ENCODE measurements at places on chromosomes 11 and 22.

DNA sequence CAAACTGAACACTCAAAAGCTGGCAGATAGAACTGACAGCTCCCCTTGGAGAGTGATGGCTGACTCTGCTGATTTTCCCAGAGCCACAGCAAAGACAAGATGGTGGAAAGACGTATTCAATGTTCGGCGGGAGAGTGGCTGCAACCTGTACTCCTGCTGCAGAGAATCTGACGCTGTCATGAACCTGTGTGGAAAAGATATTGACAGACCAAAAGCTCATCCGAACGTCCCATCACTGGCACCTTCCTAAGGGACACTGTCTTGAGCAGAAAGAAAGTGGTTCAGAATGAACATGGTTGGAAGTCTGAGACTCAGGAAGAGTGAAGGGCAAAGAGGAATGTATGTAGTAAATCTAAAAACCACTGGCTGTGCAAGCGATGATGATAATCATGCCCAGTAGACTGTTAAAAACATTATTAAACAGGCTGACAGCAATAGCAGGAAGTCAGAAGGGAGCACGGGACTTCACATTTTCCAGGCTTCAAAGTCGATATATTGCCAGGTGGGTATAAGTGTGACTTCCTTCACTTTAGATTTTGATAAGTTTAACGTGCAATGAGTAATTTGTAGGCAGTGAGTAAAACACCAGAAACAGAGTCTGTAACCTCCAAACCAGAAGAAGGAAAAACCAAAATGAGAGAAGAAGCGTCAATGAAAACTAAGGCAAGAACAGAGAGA, 6.2 kb upstream of the IL17REL start:
- DNase-seq: no peak

- DNase-seq: peak; percentile 78
Observed at GRCh38 chr22:31177420-31178162, 17.6 kb downstream of the RNF185 start.

DNA sequence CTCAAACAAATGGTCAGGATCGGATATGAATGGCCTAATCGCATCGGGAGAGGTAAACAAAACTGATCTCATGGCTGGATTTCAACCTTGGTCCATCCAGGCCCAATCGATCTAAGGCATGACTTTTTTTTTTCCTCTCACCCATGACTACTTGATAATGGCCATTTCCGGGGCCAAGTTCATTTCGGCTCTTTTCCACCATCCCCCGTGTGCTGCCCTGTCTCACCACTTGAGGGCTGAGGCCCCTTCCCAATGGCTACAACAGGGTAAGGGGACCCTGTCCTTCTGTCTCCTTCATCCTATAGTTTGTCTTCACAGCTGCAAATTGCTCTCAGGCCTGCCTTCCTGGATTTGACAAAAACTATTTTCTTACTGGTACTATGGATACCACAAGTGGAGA, 26.7 kb downstream of the GRAP2 start:
- DNase-seq: no peak

- no peak for DNase-seq
Observed at GRCh38 chr22:38828191-38828590, 15.6 kb downstream of the NPTXR start.

GRCh38 chr11:3046190-3046589, 11.0 kb downstream of the CARS1 start:
- DNase-seq: no peak

- peak; percentile 92 for DNase-seq
Observed at GRCh38 chr11:74492974-74493790, at the start of gene LIPT2. TSS of gene LIPT2 (minus strand) at chr11:74493724. CDS start at chr11:74493703, 21 bp downstream.

GRCh38 chr11:45036010-45036409, 85.3 kb upstream of the TP53I11 start:
- DNase-seq: no peak

- no peak for DNase-seq
Observed at GRCh38 chr11:115181538-115181937, 322.7 kb downstream of the CADM1 start.

GRCh38 chr22:17794726-17795542, 20.7 kb upstream of the BID start:
- DNase-seq: no peak

DNA sequence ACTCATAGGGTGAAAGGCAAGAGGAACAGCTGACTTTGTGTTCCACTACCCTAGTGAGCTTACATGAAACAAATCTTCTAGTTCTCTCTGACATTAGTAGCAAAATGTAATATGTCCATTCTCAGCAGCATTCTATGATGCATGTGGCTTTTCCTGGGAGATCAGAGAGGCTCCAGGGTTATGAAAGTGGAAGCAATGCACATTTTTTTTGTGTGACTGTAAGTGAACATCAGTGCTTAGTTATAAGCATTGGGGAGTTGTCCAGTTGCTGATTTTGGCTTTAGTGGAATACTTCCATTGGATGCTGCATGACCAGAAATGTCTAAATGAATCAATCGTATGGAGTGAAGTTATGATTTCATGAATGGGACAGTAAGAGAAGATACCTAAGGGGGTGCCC, 255.9 kb downstream of the FAT3 start:
- DNase-seq: peak; percentile 52

- no peak for DNase-seq
Observed at GRCh38 chr22:40364431-40364830, 6.0 kb upstream of the SGSM3 start.

DNA sequence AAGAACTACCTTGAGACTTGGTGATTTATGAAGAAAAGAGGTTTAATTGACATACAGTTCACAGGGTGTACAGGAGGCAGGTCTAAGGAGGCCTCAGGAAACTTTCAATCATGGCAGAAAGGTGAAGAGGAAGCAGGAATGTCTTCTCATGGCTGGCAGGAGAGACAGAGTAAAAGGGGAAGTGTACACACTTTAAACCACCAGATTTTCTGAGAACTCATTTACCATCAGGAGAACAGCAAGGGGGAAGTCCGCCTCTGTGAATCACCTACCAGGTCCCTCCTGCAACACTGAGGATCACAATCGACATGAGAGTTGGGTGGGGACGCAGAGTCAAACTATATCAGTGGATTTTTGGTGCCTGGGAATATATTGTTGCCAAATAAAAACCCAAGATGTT, 40.3 kb upstream of the OR5D13 start:
- DNase-seq: no peak

DNA sequence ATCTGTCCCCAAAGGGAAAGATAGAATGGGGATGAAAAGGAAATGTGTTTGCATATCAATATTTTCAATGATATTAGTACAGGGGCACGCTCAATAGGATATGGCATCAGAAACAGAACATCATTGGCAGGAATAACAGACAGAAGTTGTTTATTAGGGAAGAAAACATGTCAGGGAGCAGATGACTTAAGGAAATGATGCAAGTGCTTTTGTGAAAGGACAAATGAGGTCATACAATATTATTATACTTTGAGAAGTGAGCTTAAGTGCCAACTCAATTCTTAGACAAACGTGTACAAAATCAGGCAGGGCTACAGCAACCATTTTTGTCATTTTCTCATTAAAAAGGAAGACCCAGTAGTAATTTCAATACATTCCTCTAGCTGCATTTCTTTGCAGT, 388.4 kb downstream of the SOX6 start:
- DNase-seq: peak; percentile 40

DNA sequence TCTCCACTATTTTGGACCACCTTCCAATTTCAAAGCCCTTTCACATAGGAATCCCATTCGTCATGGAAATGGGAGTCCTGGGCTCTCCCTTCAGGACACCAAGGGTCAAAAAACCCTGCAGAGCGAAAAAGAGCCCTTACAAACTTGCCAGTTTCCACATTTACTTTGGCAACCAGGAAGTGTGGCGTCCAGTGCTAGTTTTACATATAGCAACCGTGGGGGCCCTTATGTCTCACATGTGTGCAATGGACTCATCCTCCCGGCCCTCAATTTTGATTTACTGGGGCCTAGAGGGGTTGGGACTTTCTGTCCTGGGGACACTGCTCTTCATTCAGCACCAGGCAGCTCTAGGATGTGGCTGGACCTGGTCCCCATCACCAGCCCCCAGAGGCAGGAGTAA, 33.7 kb downstream of the DAGLA start:
- no peak for DNase-seq

DNA sequence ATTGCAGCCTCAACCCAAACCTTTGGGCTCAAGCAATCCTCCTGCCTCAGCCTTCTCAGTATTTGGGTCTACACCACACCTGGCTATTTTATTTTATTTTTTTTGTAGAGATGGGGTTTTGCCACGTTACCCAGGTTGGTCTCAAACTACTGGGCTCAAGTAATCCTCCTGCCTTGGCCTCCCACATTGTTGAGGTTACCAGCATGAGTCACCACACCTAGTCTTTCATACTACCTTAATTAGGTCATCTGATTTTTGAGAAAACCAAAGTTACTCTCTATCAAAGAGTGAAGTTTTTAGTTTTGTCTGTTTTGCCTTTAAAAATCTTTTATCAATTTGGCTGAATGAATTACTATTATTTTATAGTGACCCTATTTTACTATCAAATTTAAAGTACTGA, 335.6 kb upstream of the LRRC4C start:
- DNase-seq: no peak

All from stromal cell of bone marrow (primary cell).